Breast epithelium (tissue), 4 donors: ENCODE measurements at places on chromosomes 4 and X. TPM values are rescaled to one million over a fixed set of nuclear protein-coding genes. Genes with fewer than 3 reads are reported as not detected.

The BEND2 gene
- not detected for total RNA-seq

The PDCL2 gene
- total RNA-seq, result not detected

DNA sequence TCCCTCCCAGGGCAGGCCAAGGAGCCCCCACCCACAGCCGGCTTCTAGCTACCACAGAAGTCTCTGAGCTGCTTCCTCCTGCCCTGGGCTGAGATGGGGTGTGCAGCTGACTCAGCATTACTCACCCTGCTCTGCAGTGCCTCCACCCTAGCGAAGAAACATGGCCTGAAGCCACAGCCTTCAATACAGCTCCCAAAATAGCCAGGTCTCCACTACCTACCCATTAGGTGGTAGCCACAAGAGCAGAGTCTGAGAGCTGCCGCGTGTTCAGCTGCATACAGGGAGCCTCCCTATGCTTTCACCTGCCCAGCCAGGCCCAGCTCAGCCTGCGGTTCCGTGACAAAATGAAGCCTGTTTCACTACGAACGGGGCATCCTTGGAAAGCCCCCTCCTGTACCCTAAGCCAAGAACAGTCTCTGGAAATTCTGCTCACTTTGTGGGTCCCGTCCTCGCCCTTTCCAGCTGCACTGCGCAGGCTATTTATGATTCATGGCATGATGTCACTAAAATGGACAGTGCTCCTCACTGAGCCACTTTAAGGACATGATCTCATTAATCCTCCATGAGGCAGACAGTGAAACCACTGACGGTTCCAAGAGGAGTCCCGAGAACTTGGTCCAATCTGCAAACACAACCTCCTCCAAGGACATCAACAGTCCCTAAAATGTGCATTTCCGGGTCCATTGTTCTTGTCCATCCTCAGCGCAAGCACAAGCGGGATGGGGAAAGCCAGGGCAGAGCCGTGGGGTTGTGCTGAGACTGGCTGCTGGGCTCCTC lies 20.2 kb downstream of the WDR1 start:
- H3K4me1 ChIP-seq, result peaks cover 12% of the 10 kb centered on the region
- no peak for DNase-seq
- H3K27ac ChIP-seq, result peak overlapping the region; percentile 66

The NAP1L2 gene
- total RNA-seq, result 0.48 TPM

- H3K27me3 ChIP-seq, result no peaks in the 10 kb centered on the region
- DNase-seq, result no peak
- H3K4me1 ChIP-seq, result no peaks in the 10 kb centered on the region
- H3K27ac ChIP-seq, result no peak overlapping the region
Measured at GRCh38 chr4:74531963-74532794, 87.2 kb downstream of the AREG start.

DNA sequence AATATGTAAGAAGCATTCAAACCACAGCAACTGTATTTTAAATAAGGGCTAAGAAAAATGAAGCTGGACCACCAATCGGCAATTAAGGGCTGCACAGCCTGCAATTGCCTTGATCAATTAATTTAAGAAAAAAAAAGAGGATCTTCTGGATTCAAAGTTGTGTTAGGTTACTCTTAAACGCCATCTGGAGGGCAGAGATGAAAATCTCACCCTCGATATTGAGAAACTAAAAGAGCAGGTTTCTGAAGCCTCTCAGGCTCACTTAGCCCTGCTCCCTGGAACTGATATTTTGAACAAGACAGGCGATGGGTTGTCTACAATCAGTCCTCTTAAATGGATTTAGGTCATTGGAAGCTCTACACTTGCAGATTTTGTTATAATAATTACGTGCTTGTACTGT lies 579.4 kb downstream of the GRXCR1 start:
- no peak overlapping the region for H3K4me3 ChIP-seq
- no peak for DNase-seq
- H3K27ac ChIP-seq, result no peak overlapping the region

DNA sequence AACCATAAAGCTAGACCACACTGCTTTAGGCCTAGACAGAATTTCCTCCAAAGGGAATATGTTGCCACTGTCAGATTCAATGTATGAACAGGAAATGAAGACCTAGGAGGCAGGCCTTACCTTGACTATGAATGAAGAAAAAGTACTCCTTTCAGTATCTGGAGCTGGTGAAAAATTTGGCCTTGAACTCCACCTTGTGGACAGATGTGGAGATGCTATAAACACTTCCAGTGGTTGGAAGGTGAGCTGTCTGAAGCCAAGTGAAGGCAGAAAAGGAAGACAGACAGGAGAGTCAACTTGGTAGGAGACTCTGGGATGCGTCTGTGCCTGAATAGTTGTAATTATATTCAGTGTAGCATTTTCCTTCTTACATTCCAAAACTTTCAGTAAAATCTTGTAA lies 17.2 kb downstream of the SPIN3 start:
- H3K27me3 ChIP-seq, result no peaks in the 10 kb centered on the region
- H3K4me3 ChIP-seq, result no peak overlapping the region
- no peak overlapping the region for H3K27ac ChIP-seq
- no peak for DNase-seq

DNA sequence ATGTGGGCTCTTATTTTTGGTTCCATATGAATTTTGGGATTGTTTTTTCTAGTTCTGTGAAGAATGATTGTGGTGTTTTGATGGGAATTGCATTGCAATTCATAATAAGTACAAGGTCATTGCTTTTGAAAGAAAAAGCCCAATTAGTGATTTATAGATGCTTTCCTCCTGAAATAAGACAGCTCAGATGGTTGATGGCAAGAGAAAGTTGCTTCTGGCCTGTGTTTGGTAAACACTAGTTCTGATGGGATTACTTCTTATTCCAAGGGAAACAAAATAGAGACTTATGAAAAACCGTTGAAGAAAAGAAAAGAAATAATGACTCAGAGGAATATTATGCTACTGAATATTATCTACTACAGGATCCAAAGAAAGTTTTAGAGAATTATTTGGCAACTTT lies 144.9 kb downstream of the SPANXA1 start:
- no peaks in the 10 kb centered on the region for H3K27me3 ChIP-seq
- no peaks in the 10 kb centered on the region for H3K36me3 ChIP-seq
- DNase-seq, result no peak
- H3K27ac ChIP-seq, result no peak overlapping the region
- no peak overlapping the region for H3K4me3 ChIP-seq
- no peaks in the 10 kb centered on the region for H3K4me1 ChIP-seq

DNA sequence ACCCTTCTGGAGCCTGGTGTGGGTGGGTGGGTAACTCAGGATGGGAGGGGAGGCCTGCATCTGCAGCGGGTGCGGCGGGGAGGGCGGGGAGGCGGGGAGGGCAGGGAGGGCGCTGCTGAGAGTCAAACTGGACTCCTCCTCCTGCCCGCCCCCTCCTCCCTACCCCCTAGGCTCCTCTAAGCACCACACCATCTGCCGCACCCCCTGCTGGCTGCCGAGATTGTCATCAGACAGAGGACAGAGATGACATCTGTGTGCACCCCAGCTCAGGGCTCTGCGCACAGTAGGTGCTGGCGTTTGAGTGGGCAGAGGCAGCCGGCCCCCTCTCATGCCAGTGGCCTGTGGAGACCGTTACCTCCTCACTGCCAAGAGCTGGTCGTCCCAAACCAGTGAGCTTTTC lies 10.6 kb upstream of the HMX1 start:
- peaks cover 43% of the 10 kb centered on the region for H3K27me3 ChIP-seq
- H3K27ac ChIP-seq, result no peak overlapping the region
- H3K4me3 ChIP-seq, result no peak overlapping the region
- H3K4me1 ChIP-seq, result no peaks in the 10 kb centered on the region

- H3K4me3 ChIP-seq, result no peak overlapping the region
- H3K4me1 ChIP-seq, result no peaks in the 10 kb centered on the region
- no peak for DNase-seq
- H3K27me3 ChIP-seq, result no peaks in the 10 kb centered on the region
Measured at GRCh38 chr4:76554630-76555029, 119.6 kb downstream of the SHROOM3 start.
